ENCODE measurements at places on chromosomes 12 and 14.

GRCh38 chr12:56897844-56898361 is 36.3 kb downstream of the SDR9C7 start:
- peak; percentile 39 for DNase-seq

DNA sequence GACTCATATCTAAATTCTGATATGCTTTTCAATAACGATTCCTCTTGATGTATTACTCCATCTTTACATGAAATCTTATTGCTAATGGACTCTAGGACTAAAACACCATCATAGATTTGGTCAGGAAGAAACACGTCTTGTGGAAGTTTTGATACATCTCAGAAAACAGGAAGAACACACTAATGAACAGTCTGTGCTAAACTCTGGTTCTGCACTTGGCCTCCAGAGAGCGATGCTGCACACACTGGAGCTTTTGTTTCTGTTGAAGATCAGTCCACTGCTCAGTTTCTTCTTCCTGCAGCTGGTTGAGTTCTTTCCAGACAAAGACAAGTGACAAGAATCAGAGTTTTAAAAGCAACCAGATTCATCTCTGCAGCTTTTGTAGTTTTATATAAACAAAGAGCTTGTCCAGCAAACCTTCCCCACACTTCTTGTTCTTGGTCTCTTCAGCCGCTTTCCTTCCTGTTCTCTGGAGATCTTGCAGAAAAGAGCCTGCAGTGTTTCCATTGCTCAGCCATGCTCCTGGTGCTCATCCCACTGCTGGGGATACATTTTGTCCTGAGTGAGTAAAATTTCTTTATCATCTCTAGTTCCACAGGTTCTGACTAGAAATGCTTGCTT is 229.1 kb upstream of the OR4E1 start:
- DNase-seq = no peak

DNA sequence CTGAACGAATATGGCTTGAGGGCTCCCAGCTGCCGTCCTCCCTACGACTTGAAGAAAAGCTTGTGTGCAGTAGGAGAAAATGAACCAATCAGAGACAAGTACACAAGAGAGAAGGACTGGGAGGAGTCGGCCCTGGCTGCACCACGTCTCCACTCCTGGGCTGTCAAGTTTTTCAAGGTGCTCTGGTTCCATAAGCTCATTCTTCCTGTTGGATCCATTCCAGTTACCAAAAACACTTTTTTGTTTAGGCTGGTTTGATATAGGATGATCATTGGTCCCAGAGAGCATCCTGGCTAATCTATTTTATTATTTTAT is 2.8 kb upstream of the A2ML1 start:
- DNase-seq = no peak

GRCh38 chr12:126447346-126447745 is 1382.1 kb downstream of the AACS start:
- no peak for DNase-seq

DNA sequence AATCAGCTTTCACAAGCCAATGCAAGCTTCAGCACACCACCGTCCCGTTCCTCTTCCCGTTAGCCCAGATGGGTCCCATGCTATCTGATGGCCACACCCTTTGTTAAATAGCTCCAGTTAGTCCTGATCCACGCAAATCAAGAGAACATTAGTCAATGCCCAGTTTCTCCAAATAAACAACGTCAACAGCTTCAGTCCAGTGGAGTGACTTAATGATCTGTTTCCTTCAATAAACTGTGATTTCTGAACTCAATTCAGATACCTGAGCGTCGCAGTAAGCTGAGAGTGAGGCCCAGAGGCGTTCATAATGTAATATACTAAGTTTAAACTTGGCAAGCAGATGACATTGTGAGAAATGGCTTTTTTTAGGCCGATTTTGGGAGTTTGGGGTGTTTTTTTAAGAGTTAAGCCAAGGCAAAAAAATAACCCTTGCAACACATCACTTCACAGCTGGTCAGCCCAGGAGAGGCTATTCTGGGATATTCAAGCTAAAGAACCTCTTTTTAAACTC is 112.3 kb downstream of the ZFP36L1 start:
- DNase-seq = no peak

- no peak for DNase-seq
Observed at GRCh38 chr12:53696655-53697331, 20.9 kb upstream of the ATP5MC2 start.

GRCh38 chr12:50665170-50665569 is 98.7 kb upstream of the ATF1 start:
- no peak for DNase-seq

DNA sequence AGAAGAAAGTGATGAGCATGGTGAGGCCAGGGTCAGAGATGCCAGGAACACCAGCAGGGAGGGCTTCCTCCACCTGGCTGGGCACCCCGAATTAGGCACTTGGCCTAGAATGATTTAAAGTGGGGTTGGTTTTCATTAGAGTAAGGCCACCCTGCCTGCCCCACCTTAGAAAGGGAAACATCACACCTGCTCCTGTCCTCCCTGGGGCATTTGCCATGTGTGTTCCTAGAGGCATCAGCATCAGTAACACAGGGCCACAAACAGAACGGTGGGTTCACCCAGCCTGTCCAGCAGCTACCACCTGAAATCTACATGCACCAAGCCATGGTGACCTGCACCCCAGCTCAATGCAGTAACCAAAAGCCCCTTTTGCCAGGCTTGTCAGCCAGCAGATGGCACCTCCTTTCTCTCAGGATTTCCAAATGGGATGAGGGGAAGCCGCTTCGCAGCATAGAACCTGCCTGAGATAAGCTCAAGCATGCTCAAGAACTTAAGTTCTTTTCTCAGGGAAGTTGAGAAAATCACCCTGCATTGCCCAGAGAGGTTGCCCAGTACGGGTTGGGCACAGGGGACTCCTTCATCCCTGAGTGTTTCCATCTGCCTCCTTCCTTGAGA is 338.8 kb downstream of the DPF3 start:
- DNase-seq = no peak

- DNase-seq = peak; percentile 85
Observed at GRCh38 chr12:121036810-121037326, 2.2 kb downstream of the OASL start.

- no peak for DNase-seq
Observed at GRCh38 chr14:55963295-55963694, 154.9 kb upstream of the PELI2 start.

- DNase-seq = no peak
Observed at GRCh38 chr12:14275886-14276285, 89.6 kb upstream of the ATF7IP start.

- no peak for DNase-seq
Observed at GRCh38 chr12:55718624-55719275, 1.4 kb upstream of the RDH5 start.

GRCh38 chr14:91108941-91109611 is 4.8 kb upstream of the DGLUCY start:
- DNase-seq = no peak

- no peak for DNase-seq
Observed at GRCh38 chr12:60920841-60921495, 1325.1 kb downstream of the SLC16A7 start.

- DNase-seq = no peak
Observed at GRCh38 chr14:103408491-103409155, 23.4 kb downstream of the MARK3 start.

GRCh38 chr12:43795716-43796280 is 10.3 kb downstream of the TWF1 start:
- DNase-seq = no peak

GRCh38 chr14:74459289-74459946 is 33.4 kb upstream of the SYNDIG1L start:
- peak; percentile 87 for DNase-seq
